ENCODE measurements at places on chromosomes 2 and 18.
A peak's percentile ranks its signal among the peaks of the same experiment; 100 is the strongest.

DNA sequence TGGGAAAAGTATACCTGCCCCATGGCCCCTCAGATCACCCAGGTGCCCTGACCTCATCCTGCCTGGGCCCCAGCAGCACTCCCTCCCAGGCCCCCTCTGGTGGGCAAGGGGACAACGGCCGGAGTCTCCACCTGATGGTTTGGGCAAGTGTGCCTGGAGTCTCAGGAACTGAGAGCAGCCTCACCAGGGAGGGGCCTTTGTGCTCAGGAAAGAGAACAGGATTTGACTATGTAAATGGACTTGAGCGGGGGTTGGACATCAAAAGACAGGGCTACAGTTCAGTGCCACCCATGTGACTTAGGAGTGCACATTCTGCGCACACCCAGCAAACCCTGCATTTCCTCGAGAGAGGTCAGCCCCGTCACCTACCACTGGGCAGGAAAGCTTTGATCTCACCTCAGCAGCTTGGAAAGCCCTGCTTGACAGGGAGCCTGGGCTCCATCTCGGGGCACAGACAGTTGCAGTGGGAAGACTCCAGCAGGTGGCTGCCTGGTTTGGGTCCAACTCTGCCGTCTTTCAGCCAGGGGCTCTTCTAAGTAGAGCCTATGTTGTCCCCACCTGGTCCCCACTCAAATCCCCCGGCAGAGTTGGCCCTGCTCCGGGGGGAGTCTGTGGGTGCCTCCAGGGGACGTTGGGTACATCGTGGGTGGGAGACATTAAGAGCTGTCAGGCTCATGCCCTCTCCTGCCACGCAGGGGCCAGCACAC lies 3.3 kb downstream of the INPP5D start:
- peak; percentile 11 for ATAC-seq

GRCh38 chr18:27363872-27364271 lies 178.8 kb upstream of the CHST9 start:
- ATAC-seq, result no peak

DNA sequence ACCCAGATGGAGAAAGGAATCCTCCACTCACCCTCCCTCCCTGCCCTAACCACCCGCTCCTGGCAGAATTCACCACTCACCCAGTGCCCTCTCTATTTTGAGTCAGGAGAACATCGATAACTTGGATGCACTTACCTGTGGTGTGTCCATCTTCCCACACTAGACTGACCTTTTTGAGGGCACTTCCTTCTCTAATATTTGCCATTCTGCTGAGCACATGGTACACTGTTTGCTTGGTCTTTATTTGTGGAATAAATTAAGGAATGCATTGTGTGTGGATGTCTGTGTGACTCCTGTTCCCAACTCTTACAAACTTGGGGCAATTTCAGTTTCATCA lies 133.7 kb downstream of the ACKR3 start:
- no peak for ATAC-seq

- ATAC-seq, result no peak
These were observed 57.3 kb upstream of the ROCK1 start for GRCh38 chr18:21168880-21169279.

DNA sequence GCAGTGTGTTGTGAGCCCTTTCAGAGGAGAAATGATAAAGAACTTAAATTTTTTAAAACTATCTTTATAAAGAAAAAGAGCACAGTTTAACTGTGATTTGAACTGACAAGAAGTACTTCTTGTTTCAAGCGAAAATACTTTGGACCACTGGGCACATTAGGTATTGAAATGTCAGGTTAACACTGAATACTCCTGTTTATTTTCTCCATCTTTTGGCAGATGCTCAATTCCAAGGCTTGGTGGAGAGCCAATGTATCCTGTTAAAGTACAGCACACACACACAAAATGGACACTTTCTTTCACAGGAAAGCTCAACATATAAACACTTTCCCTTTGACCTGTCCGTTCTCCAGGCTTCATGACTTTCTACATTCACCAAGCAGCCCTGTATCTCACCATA lies 32.6 kb upstream of the SP3 start:
- no peak for ATAC-seq
